CD4-positive, alpha-beta T cell treated with Interleukin-10 for 1 hour (primary cell): ENCODE measurements at places on chromosomes 13 and 19.
A peak's percentile ranks its signal among the peaks of the same experiment; 100 is the strongest.

DNA sequence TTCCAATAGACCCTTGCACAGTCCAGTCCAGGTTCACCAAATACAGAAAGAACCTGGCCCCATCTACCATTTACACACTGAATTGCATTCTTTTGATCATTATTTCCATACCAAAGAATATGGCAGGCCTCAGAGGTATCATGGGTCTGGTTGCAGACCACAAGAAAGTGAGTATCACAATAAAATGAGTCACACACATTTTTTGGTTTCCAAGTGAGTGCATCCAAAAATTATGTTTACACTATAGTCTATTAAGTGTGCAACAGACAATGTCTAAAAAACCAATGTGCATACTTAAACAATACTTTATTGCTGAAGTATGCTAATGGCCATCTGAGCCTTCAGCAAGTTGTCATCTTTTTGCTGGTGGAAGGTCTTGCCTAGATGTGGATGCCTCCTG, 105.3 kb downstream of the SPACA7 start:
- DNase-seq = no peak

DNA sequence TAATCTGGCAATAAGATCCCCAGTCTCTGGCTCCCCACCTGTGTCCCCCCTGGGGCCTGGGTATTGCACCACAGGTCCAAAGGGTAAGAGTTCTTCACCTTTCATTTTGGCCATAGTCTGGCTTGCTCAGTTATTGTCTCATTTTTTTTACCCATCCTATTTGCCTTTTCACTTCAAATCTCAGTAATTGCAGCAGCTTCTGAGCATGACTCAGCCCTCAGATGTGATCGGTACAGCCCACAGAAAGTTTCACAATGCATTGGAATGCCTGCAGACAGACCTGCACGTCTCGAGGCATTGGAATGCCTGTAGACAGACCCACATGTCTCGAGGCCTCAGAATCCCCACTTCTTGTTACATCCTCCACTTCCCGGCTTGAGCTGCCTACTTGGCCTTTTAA, 173.6 kb downstream of the NUFIP1 start:
- no peak for DNase-seq

- DNase-seq = no peak
Observed at GRCh38 chr13:24033527-24034302, 126.8 kb upstream of the SPATA13 start.

GRCh38 chr13:113785051-113786010, 26.3 kb downstream of the TMEM255B start:
- DNase-seq = no peak

- DNase-seq = no peak
Observed at GRCh38 chr19:1482361-1483130, 3.5 kb upstream of the C19orf25 start.

- no peak for DNase-seq
Observed at GRCh38 chr13:99926014-99926731, 45.4 kb downstream of the ZIC5 start.

- DNase-seq = no peak
Observed at GRCh38 chr13:76556627-76557026, 329.6 kb downstream of the KCTD12 start.

GRCh38 chr13:104318121-104318520, 1251.9 kb upstream of the SLC10A2 start:
- DNase-seq = no peak

- DNase-seq = no peak
Observed at GRCh38 chr13:84927442-84928169, 871.6 kb downstream of the SLITRK6 start.

DNA sequence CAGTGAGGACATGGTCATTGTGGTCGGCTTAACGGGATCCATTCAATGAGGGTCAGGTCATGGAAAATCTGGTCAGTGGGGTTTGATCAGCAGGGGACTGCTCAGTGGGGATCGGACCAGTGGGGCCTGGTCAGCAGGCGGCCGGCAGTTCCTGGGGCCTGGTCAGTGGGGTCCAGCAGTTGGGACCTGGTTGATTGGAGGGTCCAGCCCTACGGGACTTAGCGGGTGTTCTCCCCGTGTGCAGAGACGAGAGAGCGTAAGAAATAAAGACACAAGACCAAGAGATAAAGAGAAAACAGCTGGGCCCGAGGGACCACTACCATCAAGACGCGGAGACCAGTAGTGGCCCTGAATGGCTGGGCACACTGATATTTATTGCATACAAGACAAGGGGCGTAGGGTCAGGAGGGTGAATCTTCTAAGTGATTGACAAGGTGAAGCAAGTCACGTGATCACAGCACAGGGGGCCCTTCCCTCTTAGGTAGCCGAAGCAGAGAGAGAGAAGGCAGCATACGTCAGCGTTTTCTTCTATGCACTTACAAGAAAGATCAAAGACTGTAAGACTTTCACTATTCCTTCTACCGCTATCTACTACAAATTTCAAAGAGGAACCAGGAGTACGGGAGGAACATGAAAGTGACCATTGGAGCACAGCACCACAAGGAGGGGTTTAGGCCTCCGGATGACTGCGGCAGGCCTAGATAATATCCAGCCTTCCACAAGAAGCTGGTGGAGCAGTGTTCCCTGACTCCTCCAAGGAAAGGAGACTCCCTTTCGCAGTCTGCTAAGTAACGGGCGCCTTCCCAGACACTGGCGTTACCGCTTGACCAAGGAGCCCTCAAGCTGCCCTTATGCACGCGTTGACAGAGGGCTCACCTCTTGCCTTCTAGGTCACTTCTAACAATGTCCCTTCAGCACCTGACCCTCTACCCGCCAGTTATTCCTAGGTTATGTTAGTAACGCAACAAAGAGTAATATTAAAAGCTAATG, 62.1 kb upstream of the TPM4 start:
- DNase-seq = no peak

GRCh38 chr13:102538938-102539337, 57.8 kb upstream of the TPP2 start:
- no peak for DNase-seq

GRCh38 chr13:111508902-111509509, 188.6 kb downstream of the TEX29 start:
- DNase-seq = no peak

GRCh38 chr13:112783978-112784371, 94.1 kb downstream of the ATP11A start:
- DNase-seq = no peak

GRCh38 chr19:812747-813218, 9.0 kb downstream of the PLPPR3 start:
- DNase-seq = no peak

- DNase-seq = no peak
Observed at GRCh38 chr19:7994114-7994513, 11.3 kb downstream of the ELAVL1 start.

- DNase-seq = no peak
Observed at GRCh38 chr19:40174092-40174491, 17.1 kb upstream of the MAP3K10 start.

GRCh38 chr13:37886879-37887278, 17.3 kb upstream of the TRPC4 start:
- no peak for DNase-seq

DNA sequence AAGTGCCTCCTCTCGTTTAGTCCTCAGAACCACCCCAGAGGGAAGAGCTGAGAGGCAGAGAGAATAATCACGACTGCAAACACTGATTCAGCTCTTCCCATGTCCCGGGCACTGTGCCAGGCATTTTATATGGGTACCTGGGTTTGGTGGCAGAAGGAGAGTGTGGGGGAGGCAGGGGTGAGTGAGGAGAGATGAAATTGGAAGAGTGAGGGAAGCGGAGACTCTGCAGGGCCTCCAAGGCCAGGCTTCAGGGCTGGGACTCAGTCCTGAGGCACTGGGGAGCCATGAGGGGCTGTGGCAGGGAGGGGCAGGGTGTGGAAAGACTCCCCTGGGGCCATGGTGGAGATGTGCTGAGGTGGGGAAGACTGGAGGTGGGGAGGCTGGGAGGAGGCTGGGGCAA, 8.7 kb downstream of the SYNGR4 start:
- no peak for DNase-seq

DNA sequence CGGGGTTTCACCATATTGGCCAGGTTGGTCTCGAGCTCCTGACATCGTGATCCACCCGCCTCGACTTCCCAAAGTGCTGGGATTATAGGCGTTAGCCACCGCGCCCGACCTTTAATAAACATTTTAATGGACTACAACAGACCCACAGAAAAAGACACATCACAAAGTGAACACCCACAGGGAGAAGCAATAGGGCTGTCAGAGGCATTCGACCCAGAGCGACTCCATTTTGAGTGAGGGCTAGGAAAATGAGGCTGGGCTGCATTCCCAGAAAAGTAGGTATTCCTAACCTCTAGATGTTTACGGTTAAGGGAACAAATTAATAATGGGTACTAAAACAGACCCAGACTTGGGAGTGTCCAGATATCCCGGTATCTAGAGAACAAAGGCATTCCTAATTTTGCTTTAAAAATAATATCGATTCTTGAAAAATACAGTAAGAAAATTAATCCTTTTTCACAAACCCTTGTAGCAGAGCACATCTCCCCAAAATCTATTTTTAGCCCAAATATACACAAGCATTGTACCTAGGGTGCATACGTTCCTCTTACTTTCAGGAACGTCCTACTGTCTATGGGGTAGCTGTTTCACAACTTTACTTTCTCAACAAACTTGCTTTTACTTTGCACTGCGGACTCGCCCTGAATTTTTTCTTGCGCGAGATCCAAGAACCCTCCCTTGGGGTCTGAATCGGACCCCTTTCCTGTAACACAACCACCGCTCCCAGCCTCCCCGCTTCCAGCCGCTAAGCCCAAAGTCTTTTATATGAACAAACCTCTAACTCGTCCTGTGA, 811 bp upstream of the ZNF8 start:
- DNase-seq = no peak

DNA sequence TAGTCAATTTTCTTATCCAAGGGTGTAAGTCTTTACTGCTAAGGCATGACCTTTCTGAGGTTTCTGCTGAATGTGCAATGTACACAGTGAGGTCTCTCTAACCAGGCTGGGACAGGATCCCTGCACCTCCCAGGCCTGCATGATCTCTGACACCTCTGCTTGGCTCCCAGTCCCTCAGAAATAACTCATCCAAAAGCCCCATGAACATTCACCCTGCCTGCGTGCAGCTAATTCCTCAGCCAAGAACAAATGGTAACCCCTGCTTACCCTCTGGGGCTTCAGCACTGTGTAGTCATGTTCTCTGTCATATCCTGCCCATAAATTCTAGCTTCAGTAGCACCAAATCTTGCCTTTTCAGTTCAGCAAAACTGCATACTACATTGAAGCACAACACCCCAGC, 1146.3 kb upstream of the MIR17HG start:
- DNase-seq = no peak

- no peak for DNase-seq
Observed at GRCh38 chr13:108020027-108020426, 195.3 kb downstream of the LIG4 start.

GRCh38 chr19:46615966-46616365, 8.9 kb downstream of the PTGIR start:
- no peak for DNase-seq

DNA sequence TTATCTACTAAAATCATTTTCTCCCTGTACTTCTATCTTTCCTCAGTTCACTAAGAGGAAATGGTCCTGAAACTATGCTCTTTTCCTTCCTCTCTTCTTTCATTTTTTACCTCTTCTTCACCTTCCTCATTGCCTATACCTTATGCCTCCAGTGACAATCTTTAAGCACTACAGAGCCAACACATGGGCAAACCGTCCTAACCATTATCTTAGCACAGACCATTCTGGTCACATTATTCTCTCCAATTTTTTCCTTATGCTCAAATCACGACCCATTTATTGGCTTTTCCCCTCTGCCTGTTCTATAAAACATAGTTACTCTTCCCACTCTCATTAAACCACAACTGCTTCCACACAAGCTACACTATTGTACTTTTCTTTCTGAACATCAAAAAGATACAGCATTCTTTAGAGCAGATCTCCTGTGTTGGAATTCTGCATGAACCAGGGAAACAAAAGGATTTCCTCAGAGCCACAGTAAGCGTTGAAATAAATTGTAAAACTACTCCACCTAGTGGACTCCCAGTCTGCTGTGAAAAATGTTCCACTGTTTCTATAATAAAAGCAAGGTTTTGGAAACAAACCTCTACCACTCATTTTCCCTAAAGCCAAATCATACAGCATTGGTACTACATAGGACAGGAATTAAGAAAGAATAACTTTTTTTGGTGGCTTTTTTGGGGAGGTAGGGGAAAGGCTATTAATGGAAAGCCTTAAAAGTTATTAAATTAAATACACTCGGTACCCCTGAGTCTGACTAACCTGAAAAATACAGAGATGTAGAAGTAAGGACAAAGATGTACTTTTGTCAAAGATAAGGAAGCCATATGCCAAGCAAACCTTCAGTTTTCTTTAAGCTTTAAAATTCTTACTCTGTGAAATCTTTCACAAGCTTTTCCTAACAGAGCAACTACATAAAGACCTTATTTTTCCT, 19.5 kb downstream of the NUFIP1 start:
- peak; percentile 38 for DNase-seq

- no peak for DNase-seq
Observed at GRCh38 chr19:4399812-4400134, 574 bp downstream of the SH3GL1 start.

DNA sequence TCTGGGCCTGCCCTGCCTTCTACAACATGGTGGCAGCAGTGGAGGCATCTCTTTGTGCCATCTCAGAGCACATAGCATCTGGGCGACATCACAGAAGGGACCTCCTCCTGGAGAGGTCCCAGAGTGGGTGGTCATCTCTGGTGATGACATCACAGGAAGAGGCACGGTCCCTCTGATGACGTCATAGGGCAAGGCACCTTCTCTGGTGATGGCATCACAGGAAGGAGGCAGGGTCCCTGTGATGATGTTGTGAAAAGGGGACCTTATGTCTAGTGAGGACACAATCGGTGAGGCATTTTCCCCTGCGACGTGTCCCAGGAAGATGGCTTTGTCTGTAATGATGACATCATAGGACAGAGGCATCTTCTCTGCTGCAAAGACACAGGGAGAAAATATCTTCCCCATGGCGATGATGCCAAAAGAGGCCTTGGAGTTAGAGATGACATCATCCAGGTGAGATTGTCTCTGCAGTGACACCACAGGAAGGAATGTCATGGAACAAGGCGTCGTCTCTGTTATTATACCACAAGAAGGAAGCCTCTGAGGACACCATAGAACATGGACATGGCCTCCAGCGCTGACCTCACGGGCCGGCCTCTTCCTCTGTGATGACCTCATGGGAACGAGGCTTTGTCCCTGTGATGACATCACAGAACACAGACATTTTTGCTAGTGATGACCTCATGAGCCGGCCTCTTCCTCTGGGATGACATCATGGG, 10.7 kb downstream of the SHISA7 start:
- no peak for DNase-seq

GRCh38 chr19:23882493-23882892, 32.2 kb upstream of the ZNF726 start:
- DNase-seq = no peak

DNA sequence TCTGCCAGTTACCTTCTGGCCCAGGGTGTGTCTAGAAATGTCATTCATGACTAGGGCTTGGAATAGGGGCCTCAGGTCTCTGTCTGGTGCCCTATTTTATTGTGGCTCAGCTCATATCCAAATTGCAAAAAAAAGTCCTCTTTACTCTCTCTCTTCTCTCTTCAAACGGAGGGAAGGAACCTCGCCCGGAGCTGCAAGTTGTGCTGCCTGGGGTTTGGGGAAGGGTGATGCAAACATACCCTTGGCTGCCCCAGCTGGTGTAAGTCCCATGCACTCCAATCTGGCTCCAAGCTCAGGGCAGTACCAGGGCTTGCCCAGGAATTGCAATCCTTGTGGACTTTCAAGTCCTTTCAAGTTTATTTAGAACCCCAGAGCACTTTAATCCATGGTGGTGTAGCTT, 549.6 kb downstream of the PCDH17 start:
- DNase-seq = no peak

GRCh38 chr19:2275588-2276428, 6.2 kb downstream of the PEAK3 start:
- no peak for DNase-seq

- peak; percentile 71 for DNase-seq
Observed at GRCh38 chr19:38229585-38230073, 5.6 kb upstream of the DPF1 start.
